ENCODE measurements at places on chromosomes 12 and 14. TPM values are rescaled to one million over a fixed set of nuclear protein-coding genes. Genes with fewer than 3 reads are reported as not detected.

DNA sequence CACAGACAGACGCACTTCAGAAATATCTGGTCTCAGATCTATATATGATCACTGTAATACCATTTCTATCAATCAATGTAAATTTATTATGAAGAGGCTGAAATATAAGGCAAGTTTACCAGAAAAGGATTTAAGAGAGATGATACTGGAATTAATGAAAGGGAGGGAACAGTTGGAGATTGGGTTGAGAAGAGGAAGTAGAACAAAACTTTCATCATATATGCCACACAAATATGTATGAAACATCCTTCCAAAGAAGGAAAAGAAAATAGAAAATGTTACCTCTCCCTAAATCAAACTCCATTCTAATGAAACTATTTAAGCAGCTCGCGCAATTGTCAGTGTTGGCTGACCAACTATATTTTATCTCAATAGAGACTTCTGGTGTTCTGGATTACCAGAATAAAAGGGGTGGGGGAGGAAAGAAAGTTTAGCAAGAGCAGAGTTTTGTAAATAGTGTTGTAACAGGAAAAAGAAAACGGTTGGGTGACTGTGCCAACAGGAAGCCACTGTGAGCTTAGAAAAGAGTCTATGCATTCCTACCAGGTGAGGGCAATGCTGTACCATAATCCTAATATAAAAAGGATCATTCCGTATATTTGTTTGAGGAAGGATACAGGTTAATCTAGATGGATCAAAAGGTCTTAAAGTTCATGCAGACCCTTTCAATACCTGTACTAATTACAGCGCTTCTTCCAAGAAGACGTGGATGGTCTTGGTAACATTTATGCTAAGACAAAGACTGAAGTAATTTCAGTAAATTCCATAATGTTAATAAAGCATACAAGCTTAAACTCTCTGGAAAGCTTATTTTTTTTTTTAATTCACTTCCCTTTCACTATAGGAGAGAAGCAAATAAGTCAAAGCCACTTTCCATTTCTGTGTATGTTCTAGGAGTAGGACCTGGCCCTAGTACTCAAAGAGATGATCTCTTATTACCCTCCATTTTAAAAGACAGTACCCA is 14.5 kb upstream of the LLPH start:
- no peak for DNase-seq

The RAPGEF3 gene
- total RNA-seq: 69.6 TPM

The LRP1-AS gene
- total RNA-seq: not detected

DNA sequence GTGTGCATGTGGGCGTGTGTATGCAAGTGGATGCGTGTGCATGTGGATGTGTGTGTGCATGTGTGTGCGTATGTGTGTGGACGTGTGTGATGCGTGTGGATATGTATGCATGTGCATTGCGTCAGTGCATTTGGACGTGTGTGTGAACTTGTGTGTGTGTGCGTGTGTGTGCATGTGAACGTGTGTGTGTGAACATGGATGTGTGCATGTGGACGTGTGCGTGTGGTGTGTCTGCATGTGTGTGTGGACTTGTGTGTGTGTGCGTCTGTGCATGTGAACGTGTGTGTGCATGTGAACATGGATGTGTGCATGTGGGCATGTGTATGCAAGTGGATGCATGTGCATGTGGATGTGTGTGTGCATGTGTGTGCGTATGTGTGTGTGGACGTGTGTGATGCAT is 34.4 kb upstream of the FBRSL1 start:
- DNase-seq: no peak

Measured in upper lobe of right lung (tissue), 1 donor.